Hepatocyte (in vitro differentiated cells): ENCODE measurements at places on chromosomes 4 and X. TPM values are rescaled to one million over a fixed set of nuclear protein-coding genes. Genes with fewer than 3 reads are reported as not detected.

DNA sequence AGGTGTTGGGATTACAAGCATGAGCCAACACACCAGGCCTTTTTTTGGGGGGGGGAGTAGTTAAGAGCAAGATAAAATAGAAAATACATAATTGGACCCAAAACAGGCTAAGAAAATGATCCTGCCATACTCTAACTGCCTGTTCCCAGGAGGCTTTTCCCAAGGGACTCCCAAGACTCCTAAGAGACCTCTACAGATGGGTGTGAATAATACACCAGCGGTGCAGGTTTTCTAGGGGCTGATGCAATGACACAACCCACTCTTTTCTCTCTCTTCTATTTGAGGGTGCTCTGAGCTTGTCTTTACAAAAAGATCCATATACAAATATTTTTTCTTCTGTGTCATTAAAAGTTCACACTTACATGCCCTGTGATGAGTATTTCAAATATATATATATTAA, 116.9 kb downstream of the RASL11B start:
- no peak overlapping the region for H3K4me3 ChIP-seq
- no peak overlapping the region for H3K27ac ChIP-seq
- H3K4me1 ChIP-seq = peaks cover 3% of the 10 kb centered on the region
- no peak for DNase-seq

DNA sequence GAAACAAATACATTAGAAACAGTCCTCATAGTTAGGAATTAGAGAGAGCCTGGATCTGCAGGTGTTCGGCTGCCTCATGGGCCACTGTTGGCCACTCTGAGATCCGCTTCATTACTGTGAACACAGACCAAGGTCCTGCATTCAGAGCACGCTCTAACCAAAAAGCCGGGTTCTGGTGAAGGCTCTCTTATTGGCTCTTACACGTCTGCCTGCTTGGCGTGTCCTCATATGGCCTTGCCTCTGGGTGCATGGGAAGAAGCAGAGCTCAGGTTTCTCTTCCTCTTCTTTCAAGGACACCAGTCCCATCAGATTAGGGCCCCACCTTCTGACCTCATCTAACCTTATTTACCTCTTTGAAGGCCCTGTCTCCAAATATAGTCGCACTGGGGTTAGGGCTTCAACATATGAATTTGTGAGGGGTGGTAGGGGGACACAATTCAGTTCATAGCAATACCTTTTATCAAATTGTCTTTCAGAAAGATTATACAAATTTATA, 37.1 kb upstream of the ELF2 start:
- no peak for DNase-seq
- no peaks in the 10 kb centered on the region for H3K36me3 ChIP-seq
- no peak overlapping the region for H3K4me3 ChIP-seq
- no peaks in the 10 kb centered on the region for H3K27me3 ChIP-seq
- no peaks in the 10 kb centered on the region for H3K4me1 ChIP-seq
- no peak overlapping the region for H3K27ac ChIP-seq

DNA sequence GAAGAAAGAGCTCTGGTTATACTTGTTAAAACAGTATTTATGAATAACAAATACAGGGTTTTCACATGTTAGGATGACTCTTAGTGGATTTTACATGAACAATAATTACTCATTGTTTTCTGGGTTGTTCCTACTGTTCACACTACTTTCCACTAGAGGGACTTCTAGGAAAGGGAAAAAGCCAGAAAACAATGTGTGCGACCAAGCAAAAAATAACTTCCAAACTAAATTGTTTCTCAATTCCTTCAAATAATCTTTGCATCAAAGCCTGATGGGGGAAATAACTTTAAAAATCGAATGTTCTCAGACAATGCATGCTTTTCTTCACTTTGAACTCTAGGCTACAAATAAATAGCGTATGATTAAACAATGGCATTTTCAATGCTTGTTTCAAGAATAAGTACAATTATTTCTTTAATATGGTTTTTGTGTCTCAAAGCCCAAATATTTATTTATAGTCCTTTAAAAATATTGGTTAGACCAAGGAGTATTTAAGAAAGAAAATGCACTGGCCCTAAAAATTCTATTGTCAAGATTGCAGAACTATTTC, 72.1 kb upstream of the ETNPPL start:
- no peaks in the 10 kb centered on the region for H3K36me3 ChIP-seq
- H3K4me1 ChIP-seq = no peaks in the 10 kb centered on the region
- H3K27me3 ChIP-seq = peaks cover 6% of the 10 kb centered on the region
- H3K27ac ChIP-seq = no peak overlapping the region
- peak; percentile 53 for DNase-seq

DNA sequence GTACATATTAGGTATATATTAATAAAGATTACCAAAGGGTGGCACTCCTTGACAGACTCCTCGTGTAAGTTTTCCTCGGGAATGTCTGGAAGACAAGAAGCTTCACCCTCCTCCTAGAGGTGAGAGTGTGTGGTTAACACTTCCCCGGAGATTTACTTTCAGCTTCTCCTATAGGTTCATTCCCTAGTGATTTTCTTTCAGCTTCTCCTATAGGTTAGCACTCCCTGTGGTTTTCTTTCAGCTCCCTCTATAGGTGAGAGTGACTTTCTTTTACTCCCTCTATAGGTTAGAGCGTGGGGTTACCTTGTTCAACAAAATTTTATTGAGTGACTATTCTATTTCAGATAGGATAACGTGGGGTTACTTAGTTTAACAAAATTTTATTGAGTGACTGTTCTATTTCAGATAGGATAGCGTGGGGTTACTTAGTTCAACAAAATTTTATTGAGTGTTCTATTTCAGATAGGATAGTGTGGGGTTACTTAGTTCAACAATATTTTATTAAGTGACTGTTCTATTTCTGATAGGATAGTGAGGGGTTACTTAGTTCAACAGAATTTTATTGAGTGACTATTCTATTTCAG, 106.0 kb upstream of the PLAC1 start:
- no peak overlapping the region for H3K27ac ChIP-seq
- H3K27me3 ChIP-seq = no peaks in the 10 kb centered on the region
- no peak for DNase-seq
- H3K4me1 ChIP-seq = no peaks in the 10 kb centered on the region
- no peaks in the 10 kb centered on the region for H3K36me3 ChIP-seq
- H3K4me3 ChIP-seq = no peak overlapping the region

- no peaks in the 10 kb centered on the region for H3K27me3 ChIP-seq
- no peak overlapping the region for H3K27ac ChIP-seq
- no peak overlapping the region for H3K4me3 ChIP-seq
- peak; percentile 16 for DNase-seq
Observed at GRCh38 chr4:173270312-173271027, 63.7 kb downstream of the HMGB2 start.

PGM2 gene
- 11.2 and 14.8 TPM in 2 replicates for polyA plus RNA-seq

DNA sequence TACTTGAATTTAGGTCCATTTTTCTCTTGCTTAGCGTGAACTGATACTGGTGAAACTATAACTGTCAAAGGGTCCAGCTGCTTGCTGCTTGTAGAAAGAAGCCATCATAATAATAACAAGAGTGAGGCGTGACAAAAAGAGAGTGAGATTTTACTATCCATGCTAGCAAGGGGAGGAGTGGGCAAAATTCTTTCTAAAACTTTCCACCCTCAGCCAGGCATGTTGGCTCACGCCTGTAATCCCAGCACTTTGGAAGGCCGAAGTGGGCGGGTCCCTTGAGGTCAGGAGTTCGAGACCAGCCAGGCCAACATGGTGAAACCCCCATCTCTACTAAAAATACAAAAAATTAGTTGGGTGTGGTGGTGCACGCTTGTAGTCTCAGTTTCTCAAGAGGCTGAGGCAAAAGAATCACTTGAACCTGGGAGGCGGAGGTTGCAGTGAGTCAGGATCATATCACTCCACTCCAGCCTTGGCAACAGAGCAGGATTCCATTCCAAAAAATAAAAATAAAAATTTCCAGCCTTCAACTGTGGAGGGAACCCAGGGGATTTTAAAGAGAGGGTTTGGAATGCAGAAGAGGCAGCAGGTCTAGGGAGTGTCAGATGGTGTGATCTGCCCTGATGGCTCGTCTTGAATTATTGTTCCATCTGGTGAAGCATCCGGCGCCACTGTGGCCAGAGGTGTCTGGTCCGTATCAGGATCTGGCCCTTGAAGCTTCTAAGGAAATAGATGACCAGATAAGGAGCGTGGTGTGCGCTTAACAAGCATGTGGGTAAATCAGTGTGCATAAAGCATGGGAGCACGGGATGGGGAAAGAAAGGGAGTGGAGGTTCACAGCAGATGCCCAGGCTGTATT, 51.8 kb downstream of the LRP2BP start:
- H3K27ac ChIP-seq = no peak overlapping the region
- H3K4me1 ChIP-seq = no peaks in the 10 kb centered on the region
- no peaks in the 10 kb centered on the region for H3K36me3 ChIP-seq
- no peak overlapping the region for H3K4me3 ChIP-seq

VEGFD gene
- 0.27 and 0.39 TPM in 2 replicates for polyA plus RNA-seq

- no peaks in the 10 kb centered on the region for H3K36me3 ChIP-seq
- H3K27ac ChIP-seq = no peak overlapping the region
- no peaks in the 10 kb centered on the region for H3K27me3 ChIP-seq
- DNase-seq = no peak
- no peaks in the 10 kb centered on the region for H3K4me1 ChIP-seq
Observed at GRCh38 chrX:95645738-95646137, 1038.9 kb upstream of the DIAPH2 start.

CYTL1 gene
- 39.1 and 55.4 TPM in 2 replicates for polyA plus RNA-seq

NHS gene
- 0.35 and 1.2 TPM in 2 replicates for polyA plus RNA-seq

OTC gene
- polyA plus RNA-seq = 10.1 and 16.2 TPM in 2 replicates

- H3K4me1 ChIP-seq = no peaks in the 10 kb centered on the region
- no peaks in the 10 kb centered on the region for H3K36me3 ChIP-seq
- DNase-seq = no peak
- no peak overlapping the region for H3K27ac ChIP-seq
Observed at GRCh38 chr4:145012841-145013240, 85.2 kb downstream of the ANAPC10 start.

LETM1 gene
- 24.4 and 29.4 TPM in 2 replicates for polyA plus RNA-seq

DNA sequence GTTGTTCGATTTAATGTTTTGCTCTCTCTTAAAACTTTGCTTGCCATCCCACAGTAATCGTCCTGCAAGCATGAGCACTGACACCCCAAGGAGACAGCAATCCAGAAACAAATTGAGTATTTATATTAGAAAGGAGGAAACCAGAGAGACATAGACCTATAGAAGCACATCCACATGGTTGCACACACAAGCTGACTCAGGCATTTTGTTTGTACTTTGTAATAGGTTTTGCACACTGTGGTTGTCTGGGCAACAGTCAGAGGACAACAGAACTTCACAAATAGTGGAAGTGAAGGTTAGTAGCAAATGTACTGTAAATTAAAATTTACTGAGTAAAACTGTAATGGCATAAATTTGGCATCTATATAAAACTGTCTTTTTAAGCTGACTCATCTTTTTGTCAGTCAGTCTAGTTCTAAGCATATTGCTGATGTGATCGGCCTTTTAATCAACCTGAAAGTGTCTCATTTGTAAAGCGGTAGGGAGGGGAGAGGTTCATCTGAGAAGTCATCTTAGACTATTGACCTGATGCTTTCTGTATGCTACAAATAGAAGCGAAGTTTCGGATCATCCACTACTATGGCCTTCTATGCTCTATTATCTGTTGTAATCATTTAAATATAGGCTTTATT, 1624.7 kb downstream of the ARAP2 start:
- H3K27me3 ChIP-seq = no peaks in the 10 kb centered on the region
- H3K4me3 ChIP-seq = no peak overlapping the region
- peak; percentile 5 for DNase-seq

- H3K4me3 ChIP-seq = no peak overlapping the region
- no peaks in the 10 kb centered on the region for H3K27me3 ChIP-seq
Observed at GRCh38 chrX:10326578-10326977, 169.8 kb downstream of the CLCN4 start.

DNA sequence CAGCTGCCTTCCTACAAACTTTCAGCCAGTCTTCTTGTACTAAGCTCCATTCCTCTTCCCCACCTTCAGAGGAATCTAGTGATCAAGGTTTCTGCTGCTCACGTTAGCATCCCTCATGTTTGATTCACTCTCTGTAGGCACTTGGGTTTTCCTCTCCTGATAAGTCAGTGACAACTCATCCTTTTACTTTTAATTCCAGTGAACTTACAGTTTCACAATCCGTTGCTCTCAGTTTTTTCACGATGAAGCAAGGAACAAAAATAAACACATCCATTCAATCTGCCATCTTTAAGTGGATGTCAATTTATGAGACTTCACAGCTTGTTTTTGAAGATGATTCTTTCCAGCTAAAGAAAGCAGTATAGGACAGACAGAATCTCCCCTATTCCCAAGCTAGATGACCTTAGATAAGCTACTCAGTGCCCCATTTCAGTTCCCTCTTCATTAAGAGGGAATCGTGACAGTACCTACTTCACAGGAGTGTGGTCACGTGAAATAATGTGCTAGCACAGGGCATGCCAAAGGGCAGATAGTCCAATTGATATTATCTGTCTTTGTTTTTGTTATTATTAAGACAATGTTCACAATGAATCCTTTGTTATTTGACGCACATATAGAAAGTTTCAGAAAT, 234.3 kb downstream of the PALLD start:
- H3K27me3 ChIP-seq = no peaks in the 10 kb centered on the region
- no peaks in the 10 kb centered on the region for H3K36me3 ChIP-seq
- no peak for DNase-seq
- H3K4me1 ChIP-seq = no peaks in the 10 kb centered on the region
- no peak overlapping the region for H3K4me3 ChIP-seq

DNA sequence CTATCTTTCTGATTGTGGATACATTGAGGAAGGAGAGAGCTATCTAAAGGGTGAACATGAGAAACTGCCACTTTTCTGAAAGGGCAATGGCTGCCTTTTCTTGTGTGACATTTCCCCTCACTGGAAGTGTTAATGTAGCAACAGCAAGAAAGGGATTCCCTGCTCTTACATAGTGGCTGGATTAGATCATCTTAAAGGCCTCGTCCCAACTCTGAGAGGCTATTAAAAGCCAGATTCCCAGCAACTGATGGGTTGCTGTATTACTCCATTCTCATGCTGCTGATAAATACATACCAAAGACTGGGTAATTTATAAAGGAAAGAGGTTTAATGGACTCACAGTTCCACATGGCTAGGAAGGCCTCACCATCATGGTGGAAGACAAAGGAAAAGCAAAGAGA, 33.7 kb upstream of the ADH7 start:
- H3K27ac ChIP-seq = no peak overlapping the region
- H3K4me3 ChIP-seq = no peak overlapping the region
- no peak for DNase-seq
- no peaks in the 10 kb centered on the region for H3K27me3 ChIP-seq
- H3K4me1 ChIP-seq = no peaks in the 10 kb centered on the region

SLC4A4 gene
- polyA plus RNA-seq = 9.6 and 16.6 TPM in 2 replicates

DNA sequence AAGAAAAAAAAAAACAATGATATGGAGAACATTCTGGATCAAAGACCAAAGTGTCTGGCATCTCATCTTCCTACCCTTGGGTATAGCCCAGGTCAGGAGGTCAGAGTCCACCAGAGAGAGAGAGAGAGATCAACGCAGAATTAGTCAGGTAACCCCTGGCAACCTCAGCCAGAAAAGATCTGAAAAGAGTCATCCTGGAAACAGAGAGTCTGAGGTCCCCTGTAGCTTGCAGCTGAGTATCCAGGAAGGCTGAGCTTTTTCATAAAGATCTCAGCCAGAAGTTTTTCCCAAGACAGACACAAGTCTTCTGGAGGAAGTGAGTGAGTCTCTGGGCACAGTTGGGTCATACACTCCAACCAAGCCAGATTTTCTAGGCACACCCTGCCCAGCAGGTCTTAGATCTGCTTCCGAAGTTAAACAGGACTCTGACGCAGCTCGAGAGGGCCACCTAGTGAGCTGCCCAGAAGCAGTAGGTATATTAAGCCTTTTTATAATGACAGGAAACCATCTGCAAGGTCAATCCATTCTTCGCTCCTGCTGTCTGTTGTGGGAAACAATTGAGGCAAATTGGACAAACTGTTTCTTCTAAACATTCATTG, 35.7 kb downstream of the ACE2 start:
- no peaks in the 10 kb centered on the region for H3K36me3 ChIP-seq
- H3K4me3 ChIP-seq = no peak overlapping the region
- peaks cover 8% of the 10 kb centered on the region for H3K4me1 ChIP-seq
- no peak overlapping the region for H3K27ac ChIP-seq

WDR17 gene
- polyA plus RNA-seq = 0.63 and 1.1 TPM in 2 replicates
